Ovary (tissue), 10 donors: ENCODE measurements at places on chromosomes 13 and 19. TPM values are rescaled to one million over a fixed set of nuclear protein-coding genes. Genes with fewer than 3 reads are reported as not detected.

Gene AKAP11
- total RNA-seq = 34.6 TPM

GRCh38 chr13:44810061-44810840 lies 179.0 kb downstream of the NUFIP1 start:
- DNase-seq = peak; percentile 62

Gene WDR62
- 0.30 TPM for total RNA-seq

DNA sequence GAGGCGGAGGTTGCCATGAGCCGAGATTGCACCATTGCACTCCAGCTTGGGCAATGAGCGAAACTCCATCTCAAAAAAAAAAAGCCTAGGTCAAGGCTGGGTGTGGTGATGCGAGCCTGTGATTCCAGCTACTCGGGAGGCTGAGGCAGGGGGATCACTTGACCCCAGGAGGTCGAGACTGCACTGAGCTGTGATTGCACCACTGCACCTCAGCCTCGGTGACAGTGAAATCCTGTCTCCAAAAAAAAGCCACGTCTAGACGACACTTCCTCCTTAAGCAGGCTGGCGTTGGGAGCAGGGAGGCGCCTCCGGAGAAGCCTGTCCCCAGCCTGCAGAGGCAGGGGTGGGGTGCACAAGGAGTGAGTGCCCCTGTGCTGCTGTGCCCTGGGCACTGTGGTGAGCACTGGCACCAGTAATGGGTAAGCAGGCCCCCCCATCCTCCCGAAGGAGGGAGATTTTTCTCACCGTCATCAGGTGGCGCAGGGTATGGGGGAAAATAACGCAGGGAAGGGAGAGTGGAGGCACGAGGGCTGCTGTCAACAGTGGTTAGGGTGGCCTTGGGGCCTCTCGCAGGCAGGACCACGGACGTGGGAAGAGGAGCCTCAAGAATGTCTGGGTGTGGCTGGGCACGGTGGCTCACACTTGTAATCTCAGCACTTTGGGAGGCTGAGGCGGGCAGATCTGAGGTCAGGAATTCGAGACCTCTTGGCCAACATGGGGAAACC lies 706 bp downstream of the P2RY11 start:
- DNase-seq = no peak

- DNase-seq = no peak
Measured at GRCh38 chr13:45846681-45847080, 4.9 kb downstream of the SIAH3 start.

GRCh38 chr13:55728247-55728646 lies 1412.5 kb upstream of the PRR20A start:
- no peak for DNase-seq

Gene LGALS4
- 4.0 TPM for total RNA-seq

GRCh38 chr19:11181488-11181887 lies 15.9 kb downstream of the KANK2 start:
- DNase-seq = no peak

Gene NKG7
- 3.1 TPM for total RNA-seq

DNA sequence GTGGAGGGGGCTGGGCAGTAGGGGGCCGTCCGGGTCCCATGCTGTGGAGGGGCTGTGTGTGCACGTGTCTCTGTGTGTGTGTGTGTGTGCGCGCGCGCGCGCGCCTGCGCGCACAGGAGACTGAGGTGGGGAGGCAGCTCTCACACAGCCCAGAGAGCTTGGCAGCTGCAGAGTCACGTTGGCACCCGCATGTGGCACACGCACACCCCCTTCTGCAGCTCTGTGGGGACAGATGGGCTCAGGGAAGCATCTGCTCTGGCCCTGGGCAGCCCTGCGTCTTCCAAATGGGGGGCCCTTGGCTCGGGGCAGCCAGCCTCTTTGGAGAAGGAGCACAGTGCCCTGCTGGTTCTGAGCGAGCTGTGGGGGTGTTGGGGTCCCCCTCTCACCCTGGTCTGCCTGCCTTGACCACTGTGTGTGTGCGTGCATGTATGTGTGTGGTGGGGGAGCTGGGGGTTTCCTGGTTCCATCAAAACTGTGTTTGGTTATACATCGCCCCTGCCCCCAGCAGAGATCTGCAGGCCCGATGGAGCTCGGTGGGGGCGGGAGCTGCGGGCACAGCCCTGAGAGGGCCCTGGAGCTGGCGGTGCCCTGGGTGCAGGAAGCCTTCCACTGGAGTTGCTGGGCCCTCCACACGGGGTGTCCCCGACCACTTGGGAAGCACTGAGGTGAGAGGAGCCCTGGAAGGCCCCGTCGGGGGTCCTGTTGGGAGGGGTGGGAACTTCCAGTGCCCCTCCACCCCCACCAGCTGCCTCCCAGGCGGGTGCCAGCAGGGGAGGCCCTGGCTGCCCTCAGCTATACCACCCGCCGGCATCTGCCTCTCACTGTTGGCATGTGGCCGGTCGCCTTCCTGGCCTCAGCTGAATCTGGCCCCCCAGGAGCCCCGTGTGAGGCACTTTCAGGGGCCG lies 67.1 kb downstream of the KDM4B start:
- DNase-seq = peak; percentile 40

- no peak for DNase-seq
Measured at GRCh38 chr13:110065780-110066179, 241.2 kb downstream of the COL4A1 start.

DNA sequence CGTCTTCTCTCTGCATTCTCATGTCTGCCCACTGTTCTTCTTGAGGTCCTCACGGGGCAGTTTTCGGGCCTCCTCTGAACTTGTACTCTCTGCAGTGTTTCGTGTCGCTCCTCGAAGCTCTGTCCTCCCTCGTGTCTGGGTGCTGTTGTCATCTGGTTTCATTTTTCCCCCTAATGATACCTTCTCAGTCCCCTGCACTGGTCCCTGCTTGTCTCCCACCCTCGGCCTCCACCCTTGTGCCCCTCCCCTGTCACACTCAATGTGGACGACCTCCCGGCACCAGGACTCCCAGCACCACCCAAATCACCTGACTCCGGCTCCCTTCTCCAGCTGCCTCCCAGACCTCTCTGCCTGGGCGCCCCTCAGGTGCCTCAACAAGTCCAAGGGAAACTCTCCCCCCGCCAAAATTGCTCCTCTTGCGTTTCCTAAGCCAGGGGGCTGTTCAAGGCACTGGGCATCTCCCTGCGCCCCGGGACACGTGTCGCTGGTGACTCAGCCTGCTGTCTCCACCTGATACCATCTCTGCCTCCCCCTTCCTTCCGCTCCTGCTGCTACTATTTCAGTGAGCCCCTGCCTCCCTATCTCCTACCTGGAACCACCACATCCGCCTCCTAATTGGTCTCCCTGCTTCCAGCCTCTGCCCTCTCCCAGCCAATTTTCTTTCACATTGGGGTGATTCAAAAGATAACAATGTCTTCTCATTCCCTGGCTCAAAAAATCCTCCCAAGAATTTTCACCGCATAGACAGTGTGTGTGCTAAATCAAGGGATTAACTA lies 49.5 kb downstream of the RFX2 start:
- DNase-seq = no peak

- no peak for DNase-seq
Measured at GRCh38 chr13:113327391-113327765, 30.3 kb downstream of the LAMP1 start.

Gene TNFAIP8L1
- 10.0 TPM for total RNA-seq

DNA sequence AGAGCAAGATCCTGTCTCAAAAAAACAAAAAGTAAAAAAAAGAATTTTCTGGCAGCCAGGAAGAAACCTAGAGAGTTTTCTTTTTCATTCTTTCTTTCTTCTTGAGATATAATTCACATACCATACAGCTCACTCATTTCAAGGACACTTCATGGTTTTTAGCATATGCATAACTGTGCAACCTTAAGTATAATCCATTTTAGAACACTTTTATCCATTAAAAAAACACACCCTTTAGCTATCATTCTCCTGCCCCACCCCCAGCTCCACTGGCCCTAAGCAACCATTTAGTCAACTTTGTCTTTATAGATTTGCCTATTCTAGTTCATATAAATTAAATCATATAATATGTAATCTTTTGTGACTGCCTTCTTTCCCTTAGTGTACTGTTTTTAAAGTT lies 8.1 kb upstream of the IPO5 start:
- DNase-seq = no peak

- no peak for DNase-seq
Measured at GRCh38 chr19:6705931-6706632, 14.4 kb downstream of the C3 start.

DNA sequence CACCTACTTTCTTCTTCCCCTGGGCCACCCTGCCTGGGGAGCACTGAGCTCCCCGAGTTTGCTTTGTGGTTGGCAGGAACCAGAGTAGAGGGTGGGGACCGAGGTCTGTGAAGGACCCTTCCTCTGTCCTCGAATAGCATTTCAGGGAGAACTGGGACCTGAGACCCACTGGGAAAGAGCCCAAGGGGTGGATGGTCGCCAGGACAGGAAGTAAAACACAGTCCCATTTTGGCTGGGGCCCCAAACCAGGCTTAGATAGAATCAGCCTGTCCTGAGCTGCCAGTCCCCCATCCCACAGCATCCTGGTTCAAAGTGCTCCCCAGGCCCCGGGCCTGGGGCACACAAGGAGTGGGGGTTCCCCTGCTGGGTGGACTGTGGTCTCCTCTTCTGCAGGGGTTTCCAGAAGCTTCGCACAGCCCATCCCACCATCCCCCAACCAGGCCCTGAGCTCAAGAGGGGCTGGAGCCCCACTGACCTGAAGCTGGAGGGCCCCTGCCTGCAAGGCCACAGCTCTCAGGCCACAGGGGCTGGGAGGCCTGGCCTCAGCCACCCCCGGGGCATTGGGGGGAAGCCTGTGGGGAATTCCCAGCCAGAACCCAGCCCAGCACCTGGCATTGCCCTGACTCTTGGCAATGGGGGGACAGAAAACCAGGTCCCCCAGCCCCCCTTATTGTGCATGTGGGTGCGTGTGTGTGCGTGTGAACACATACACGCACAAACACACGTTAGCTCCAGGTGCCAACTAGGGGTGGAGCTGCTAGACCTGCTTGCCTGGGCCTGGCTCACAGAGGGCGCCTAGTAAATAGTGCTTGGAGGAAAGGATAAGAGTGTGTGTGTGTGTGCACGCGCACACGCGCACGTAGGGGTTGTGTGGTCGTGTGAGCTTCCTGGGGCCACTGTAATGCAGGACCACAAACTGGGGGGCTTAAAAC lies 995 bp upstream of the MKNK2 start:
- peak; percentile 87 for DNase-seq

- no peak for DNase-seq
Measured at GRCh38 chr13:68690567-68690966, 1417.1 kb upstream of the ATXN8OS start.

GRCh38 chr19:42529248-42529764 lies 1.0 kb upstream of the CEACAM1 start:
- no peak for DNase-seq

DNA sequence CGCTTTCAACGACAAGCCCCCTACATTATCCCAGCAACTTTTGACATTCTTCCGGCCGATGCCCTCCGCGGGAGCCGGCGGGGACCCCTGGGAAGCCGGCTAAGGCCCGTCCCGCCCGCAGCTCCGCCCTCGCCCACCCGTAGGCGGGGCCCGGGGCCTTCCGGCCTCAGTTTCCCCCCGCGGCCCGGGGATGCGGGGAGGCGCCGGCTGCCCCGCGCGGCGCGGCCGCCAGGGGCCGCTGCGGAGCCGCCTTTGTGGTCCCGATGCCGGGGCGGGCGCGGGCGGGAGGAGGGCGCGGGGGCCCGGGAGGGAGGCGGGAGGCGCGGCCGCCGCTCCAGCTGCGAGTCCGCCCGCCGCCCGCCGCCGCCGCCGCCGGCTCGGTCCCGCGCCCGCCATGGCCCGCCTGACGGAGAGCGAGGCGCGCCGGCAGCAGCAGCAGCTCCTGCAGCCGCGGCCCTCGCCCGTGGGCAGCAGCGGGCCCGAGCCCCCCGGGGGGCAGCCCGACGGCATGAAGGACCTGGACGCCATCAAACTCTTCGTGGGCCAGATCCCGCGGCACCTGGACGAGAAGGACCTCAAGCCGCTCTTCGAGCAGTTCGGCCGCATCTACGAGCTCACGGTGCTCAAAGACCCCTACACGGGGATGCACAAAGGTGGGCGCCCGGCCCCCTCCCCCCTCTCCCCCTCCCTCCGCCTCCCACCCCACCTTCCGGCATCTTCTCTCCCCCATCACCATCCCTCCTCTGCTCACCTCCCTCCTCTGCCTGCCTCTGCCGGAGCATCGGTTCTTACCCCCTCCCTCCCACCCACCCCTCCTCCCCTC lies at the start of gene CELF5:
Gene CELF5, plus strand, starts transcription at position 316 of the 823 bp plus-strand sequence. Its CDS starts 79 bp downstream, at position 395.
- DNase-seq = peak; percentile 49

Gene ZNF600
- total RNA-seq = 11.7 TPM

Gene FCHO1
- total RNA-seq = 2.5 TPM

DNA sequence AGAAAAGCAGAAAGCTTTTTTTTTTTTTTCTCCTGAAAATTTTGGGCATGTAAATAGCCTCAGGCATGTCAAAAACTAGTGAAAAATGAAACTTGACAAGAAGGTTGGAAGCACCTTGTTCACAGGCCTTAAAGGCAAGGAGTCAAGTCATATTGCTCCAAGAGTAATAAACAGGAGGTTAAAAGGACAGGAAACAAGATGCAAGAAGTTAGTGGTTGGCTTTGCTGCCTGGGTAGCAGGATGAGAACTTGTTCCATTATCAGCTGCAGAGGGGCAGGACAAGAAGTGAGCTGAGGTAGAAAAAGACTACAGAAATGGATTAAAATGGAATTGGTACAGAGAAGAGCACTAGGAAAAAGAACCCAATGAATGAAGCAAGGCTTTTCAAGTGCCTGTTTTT lies 242.6 kb downstream of the DCT start:
- no peak for DNase-seq

- no peak for DNase-seq
Measured at GRCh38 chr13:98875146-98875729, 102.6 kb downstream of the DOCK9 start.

GRCh38 chr19:44608391-44608821 lies 5.0 kb upstream of the IGSF23 start:
- no peak for DNase-seq

GRCh38 chr13:51525567-51526167 lies 58.6 kb upstream of the WDFY2 start:
- DNase-seq = no peak

Gene KCNK6
- 19.8 TPM for total RNA-seq

DNA sequence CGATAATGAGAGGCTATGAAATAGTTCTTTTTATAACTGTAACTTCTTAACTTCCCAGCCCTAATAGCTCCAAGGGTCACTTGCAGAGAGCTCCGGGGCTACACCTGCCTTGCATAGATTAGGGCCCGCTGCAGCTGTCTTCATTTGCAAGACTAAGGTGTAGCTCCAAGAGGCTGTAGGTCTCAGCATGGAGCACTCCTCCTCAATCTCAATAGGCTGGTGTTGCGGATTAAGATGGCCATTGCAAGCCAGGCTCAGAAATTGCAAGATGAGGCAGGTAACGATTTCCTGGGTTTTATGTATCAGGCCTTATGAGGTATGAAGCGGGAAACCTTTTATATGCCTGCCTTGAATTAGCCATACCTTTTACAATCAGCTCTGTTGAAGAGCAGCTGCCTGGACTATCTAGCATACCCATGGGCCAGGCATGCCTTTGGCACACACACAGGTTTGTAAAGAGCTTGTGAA lies 185.7 kb downstream of the TM9SF2 start:
- DNase-seq = no peak

Gene KLK2
- total RNA-seq = not detected

DNA sequence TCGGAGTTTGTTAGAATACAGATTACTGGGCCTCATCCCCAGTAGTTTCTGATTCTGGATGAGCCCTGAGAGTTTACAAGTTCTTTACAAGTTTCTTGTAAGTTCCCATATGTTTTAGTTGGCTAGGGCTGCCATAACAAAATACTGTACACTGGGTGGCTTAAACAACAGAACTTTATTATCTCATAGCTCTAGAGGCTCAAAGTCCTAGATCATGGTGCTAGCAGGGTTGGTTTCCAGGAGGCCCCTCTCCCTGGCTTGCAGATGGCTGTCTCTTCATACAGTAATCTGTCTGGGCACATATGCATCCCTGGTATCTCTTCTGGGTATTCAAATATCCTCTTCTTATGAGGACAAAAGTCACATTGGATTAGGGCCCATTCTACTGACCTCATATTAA lies 167.2 kb downstream of the KLF5 start:
- no peak for DNase-seq

GRCh38 chr19:16608290-16608739 lies 19.7 kb downstream of the MED26 start:
- no peak for DNase-seq
